Hippocampal formation (tissue), 2 donors: ENCODE measurements at places on chromosomes 12 and 14.

DNA sequence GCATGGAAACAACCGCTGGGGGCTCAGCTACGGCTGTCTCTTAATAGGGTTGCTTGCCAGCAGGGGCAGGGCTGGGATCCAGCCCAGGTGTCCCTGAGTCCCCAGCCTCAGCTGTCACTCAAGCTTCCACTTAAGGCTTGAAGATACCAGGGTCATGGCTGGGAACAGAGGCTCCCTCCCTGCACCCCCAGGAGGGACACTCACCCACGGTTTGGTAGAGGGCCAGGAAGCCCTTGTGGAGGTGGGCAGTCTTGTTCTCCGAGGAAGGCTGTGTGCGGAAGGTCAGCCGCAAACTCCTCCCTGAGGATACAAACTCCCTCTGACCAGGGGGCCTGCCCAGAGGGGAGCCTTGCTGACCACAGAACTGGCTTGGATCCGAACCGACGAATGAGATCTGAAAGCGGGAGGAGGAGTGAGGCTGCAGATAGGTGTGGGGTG, 7.3 kb downstream of the C1RL start:
- no peak for DNase-seq

- DNase-seq: no peak
Observed at GRCh38 chr14:36398463-36399291, 78.2 kb upstream of the MBIP start.

DNA sequence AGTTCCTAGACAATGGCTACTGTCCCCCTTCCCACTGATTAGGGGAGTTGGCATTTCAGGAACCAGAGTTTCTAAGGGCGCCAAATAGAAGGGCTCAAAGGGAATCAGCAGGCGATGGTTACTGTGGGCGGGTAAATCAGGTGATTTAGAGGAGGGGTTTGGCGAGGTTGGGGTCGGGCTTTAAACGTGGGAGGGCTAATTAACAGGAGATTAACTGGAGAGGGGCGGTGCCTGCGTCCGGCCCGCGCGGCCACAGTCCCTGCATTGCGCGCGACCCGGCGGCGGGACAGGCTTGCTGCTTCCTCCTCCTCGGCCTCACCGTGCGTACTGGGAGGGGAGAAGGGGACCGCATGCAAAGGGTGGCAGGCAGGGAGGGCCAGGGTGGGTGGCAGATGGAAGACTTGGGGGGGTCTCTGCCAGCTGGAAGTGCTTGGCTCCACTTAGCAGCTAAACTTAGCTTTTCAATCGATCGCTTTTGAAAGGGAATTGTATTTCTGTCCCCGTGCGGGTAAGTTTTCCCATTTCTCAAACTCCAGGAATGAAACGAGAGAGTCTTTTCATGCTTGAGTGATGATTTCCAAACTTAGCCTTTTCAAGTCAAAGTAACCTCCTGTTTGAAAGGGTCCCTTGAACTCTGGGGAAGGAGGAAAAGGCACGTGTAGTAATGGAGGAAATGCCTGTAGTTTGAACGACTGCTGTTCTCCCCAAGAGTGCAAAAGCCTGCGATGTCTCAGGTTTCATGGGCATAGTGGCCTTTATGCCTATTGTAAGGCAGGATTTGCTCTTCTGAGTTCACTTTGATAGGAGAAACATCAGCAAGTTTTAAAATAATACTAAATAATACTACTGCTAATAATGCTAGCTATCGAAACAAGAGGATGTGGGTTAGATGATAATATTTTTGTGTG, at the start of gene MGST1:
Gene MGST1 (plus strand): TSS at position 255 of the 908 bp plus-strand sequence. CDS start 6,608 bp downstream, outside the sequence.
- peak; percentile 8 for DNase-seq

- no peak for DNase-seq
Observed at GRCh38 chr14:50791201-50791600, 39.8 kb downstream of the NIN start.

DNA sequence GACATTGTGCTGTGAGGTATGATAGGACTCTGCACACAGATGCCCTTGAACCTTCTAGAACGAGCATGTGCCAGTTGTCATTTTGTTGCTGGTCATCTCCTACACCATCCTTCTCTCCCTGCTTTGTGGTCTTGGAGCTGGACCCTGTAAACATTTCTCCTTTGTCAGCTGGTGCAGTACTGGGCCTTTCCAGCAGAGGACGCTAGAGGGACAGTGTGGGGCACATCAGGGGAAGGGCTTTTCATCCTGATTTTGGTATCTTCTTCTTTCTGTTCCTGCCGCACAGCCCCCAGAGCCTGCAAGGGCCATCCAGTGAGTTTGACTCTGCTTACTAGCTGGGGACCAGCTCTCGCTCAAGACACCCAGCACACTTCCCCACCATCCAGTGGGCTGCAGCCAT, 484.6 kb downstream of the AACS start:
- no peak for DNase-seq

GRCh38 chr12:99054601-99055128, 409.6 kb downstream of the APAF1 start:
- no peak for DNase-seq

- DNase-seq: no peak
Observed at GRCh38 chr14:68606176-68606575, 186.7 kb downstream of the ZFP36L1 start.

DNA sequence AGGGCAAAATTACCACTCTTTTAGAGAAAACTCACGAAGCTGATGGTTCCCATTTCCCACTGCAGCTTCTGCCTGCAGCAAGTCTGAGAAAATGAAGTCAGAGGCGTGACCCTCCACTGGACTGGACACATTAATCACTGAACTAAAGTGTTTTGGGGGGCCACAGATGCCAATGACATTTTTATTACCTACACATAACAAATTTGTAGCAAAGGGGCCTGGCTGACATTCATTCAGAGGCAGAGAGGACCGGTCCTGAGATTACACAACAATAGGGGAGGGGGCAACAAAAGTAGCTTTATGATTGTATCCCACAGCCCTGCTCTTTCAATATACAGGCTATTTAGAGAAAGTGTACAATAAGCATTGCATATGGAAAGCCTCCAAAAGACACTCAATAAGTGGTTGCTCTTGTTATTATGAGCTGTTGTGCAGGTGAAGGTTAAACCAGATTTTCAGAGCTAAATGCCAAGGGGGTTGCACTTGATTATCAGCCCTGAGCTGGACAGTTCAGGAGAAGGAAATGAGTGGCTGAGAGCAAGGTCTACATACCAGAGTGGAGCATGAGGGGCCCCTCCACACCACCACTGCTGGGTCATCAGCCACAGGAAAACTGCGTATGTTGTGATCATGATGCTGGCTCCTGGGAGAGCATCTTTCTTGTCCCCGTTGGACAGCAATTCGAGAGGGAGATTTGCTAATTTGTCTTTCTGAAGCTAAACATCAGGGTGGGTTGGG, 41.5 kb upstream of the CCDC60 start:
- no peak for DNase-seq

DNA sequence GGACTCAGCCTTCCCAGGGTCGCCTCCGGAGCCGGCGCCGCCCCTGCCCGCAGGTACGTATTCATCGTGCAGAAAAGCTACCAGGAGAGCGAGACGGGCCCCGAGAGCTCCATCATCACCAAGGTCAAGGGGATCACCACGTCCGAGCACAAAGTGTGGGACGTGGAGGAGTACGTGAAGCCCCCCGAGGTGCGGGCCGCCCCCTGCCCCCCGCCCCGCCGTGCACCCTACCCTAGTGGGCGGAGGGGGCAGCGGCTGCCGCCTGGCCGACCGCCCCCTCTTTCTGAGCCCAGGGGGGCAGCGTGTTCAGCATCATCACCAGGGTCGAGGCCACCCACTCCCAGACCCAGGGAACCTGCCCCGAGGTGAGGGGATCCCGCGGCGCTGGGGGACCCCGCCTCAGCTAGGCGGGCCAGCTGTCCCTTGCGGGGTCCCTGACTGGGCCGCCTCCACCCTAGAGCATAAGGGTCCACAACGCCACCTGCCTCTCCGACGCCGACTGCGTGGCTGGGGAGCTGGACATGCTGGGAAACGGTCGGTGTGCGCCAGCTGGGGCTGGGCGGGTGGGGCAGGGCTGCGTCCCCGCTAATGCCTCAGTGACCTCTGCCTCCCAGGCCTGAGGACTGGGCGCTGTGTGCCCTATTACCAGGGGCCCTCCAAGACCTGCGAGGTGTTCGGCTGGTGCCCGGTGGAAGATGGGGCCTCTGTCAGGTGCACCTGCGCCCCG, 973 bp downstream of the P2RX2 start:
- DNase-seq: no peak
